ENCODE measurements at places on chromosomes 4 and X.

- no peak for DNase-seq
These were observed 466.2 kb downstream of the PDGFC start for GRCh38 chr4:156505341-156505955.

DNA sequence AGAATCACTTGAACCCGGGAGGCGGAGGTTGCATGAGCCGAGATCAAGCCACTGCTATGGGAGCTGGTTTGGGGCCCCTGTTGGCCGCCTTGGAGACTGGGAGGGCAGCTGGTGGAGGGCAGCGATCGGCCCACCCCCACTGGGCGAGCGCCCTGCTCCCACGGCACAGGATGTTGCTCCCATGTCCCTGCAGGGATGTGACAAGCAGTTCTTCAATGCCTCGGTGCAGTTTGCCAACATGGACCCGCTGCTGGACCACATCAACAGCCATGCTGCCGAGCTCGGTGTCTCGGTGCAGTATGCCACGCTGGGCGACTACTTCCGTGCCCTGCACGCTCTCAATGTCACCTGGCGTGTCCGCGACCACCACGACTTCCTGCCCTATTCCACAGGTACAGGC lies 19.4 kb downstream of the MAN2B2 start:
- DNase-seq, result no peak

- no peak for DNase-seq
These were observed 544.7 kb upstream of the NDST4 start for GRCh38 chr4:115657991-115658650.

- peak; percentile 22 for DNase-seq
These were observed 67.0 kb downstream of the HTRA3 start for GRCh38 chr4:8336412-8337075.

DNA sequence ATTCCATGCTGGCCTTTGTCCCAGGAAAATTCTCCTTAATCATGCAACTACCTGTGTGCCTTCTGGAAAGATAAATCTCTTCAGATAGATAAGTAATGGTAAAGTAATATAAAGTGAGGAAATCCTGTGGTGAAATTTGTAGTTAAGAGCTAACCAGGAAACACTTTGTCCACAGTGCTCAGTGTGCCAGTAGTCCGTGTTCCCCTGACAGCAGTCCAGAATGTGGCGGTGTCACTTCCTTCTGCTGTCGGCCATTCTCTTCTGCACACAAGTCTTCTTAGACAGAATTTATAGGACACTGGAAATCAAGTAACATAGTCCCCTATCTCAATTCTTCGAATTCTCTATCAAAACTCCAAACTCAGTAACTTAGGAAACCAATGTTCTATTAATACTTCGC lies 5.7 kb upstream of the CXXC4 start:
- DNase-seq, result no peak

DNA sequence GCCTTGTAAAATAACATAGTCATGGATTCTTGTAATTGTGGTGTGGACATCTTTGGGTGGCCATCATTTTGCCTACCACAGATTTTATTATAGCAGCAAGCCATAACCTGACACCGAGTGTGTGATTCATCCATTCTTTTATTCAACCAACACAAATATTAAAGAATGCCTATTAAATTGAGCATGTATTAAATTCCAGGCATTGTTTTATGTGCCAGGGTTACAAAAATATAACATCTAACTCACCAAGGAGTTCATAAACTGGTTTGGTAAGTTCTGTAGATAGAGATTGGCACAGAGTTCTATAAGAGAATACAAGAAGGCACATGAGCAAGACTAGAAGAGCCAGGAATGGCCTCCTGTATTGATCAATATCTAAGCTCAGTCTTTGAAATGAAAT lies 18.0 kb downstream of the NBDY start:
- no peak for DNase-seq

DNA sequence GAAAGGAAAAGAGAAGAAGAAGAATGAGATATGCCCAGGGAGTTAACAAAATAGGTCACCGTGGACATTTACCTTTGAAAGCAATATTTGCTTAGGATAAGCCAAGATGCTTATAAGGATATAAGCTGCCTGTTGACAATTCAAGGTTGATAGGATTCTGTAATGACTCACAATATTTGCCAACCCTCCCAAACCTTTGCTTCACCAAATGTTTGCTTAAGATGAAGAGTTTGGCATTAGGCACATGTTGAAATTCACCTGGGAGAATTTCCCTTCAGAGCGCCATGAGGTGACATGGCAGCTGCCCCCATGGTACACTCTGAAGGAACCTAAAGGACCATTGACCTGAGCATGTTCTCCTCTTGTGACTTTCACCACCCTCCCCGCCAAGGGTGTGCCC lies 4.6 kb downstream of the PALLD start:
- no peak for DNase-seq

DNA sequence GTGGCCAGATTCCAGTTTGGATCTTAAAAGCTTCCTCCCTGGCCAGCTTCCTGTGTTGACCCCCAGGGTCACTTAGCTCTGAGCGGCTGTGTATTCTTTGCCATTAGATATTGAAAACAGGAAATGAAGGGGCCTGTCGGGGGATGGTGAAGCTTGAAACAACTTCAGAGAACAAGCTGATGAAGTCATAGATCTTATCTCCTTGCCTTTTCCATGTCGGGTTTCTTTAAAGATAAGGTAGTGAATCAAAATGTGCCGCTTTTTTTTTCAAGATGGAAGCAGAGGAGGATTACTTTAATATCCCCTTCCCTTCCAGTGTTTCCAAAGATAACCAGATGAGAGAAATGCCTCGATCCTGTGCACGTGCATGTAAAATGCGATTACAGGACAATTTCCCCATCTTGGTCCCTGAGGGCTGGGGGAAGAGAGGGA lies 508.5 kb downstream of the MID1IP1 start:
- no peak for DNase-seq

DNA sequence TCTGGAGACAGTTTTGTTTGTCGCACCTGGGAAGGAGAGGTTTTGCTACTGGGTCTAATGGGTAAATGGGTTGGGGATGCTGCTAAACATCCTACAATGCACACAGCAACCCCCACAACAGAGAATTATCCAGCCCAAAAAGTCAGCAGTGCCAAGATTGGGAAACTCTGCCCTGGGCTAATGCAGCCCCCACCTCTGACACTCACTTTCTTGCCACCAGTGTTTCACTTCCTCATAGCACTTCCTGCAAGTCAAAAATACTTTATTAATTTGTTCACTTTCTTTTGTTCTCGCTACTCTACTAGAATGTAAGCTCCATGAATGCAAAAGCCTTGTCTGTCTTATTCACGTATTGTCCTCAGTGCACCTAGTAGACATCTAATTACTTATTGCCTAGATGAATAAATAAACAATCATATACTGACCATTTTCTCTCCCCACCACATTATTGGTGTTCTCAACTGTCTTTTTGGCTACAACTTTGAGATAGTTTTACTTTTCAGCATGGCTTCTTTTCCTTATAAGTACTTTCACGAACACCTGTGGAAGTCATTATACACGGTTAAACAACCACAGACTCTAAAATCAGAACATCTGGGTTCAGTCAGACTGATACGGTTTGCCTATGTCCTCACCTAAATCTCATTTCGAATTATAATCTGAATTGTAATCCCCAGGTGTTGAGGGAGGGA lies 82.0 kb upstream of the PITX2 start:
- no peak for DNase-seq

DNA sequence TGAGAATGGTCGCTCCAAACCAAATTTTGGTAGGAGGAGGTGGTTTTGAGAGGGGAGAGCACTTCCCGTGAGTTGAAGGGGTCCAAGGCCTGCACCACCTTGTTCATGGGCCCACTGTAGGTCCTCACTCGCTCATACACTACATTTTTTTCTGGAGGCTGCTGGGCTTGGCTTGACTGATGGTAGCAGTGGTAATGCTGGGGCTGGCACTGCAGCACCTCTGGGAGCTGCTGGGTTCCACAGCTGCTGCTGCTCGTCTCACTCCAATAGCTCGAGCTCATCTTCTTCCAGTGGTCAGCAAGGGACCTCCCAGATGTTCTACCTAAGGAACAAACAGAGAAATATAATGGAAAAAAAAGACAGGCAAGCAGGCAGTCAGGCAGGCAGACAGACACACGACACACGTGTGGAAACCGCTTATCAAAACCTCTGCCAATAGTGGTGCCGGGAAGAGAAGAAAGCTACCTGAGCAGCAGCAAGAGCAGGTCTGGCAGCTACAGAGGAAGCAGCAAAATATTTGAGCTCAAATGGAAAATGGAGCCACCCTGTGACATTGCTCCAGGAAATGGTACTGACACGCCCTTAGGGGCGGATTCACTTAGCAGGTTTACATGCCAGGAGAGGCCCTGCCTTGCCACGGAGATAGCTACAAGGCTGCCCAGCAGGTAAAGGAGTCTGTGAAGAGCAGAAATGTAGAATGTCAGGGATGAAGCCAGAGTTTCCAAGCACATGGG lies at the start of gene POF1B:
Gene POF1B (minus strand): TSS at position 492 of the 734 bp plus-strand sequence. CDS start 211 bp downstream, at position 281.
- no peak for DNase-seq

DNA sequence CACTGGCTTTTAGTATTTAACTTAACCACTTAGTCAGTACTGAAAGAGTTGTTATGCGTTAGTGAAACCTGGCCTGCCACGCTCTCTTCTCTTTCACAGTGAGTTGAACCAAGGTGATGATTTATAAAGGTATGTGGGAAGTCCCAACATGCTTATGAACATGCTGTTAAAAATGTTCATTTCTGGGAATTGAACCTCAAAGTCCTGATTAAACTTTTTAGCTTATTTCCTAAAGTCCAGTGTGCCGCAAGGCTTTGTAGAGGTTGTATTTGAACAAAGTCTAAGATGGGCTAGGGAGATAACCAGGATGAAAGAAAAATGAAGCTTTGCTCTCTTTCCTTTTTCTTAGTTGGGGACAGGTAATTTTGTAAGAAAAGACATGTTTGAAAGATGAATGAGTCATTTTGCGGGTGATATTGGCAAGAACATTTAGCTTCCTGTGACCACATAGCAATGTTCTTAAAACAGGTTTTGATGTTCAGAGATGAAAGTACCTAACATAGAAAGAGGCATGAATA lies 270.3 kb downstream of the DTHD1 start:
- DNase-seq, result no peak

- DNase-seq, result no peak
These were observed 518.3 kb downstream of the PPARGC1A start for GRCh38 chr4:23371533-23371932.

- no peak for DNase-seq
These were observed 1865.3 kb upstream of the AGA start for GRCh38 chr4:179307297-179308136.

DNA sequence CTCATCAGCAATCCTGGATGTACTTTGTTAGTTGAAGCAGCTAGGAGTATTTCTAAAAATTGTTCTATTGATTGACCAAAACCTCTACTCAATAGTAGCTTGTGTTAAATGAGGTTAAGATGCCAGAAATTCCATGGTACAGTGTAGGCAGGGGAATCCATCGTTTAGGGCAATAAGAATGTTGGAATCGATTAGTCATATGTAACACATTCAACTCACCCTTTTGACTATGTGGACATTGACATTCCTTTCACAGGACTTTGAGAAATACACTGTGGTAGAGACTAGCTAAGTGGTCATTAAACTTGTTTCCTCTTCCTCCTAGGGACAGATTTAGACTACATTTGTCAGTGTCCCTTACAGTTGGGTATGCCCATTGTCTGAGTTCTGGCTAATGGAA lies 40.2 kb downstream of the KDM5C start:
- no peak for DNase-seq

GRCh38 chrX:49238735-49239134 lies 3.5 kb downstream of the CCDC22 start:
- no peak for DNase-seq

DNA sequence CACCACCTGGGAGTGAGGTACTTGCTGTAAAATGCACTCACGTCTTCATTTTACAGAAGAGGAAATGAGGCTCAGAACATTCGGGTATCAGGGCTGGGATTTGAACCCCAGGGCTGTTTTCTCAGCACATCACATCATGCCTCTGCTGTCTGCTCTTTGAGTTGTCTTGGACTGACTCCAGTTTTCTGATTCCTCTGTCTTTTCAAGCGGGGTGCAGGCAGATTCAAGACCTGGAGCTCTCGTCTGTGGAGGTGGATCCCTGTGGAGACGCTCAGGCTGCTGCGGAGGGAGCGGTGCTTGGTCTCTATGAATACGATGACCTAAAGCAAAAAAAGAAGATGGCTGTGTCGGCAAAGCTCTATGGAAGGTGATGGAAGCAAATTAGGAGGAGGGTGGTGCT lies 6.3 kb downstream of the LAP3 start:
- DNase-seq, result no peak

- DNase-seq, result no peak
These were observed 14.1 kb downstream of the RAB40AL start for GRCh38 chrX:102950908-102951866.

GRCh38 chr4:8326206-8326605 lies 56.7 kb downstream of the HTRA3 start:
- no peak for DNase-seq

DNA sequence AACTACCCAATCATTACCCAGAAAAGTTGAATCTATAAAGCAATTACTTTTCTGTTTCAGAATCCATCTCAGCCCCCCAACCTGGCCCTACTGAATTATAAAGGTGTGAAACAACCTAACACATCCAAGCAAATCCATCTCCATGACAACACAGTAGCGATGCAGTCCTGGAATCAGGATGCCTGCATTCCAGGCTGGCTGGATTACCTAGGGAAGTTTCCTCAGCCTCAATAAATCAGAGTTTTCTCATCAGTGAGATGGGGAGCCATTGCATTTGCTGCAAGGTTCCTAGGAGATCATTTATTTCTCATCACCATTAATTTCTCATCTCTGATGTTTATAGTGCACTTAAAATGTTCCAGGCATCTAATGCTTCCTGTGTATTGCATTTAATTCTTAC lies 46.0 kb downstream of the LNX1 start:
- DNase-seq, result no peak

GRCh38 chr4:102525097-102525496 lies 23.9 kb downstream of the NFKB1 start:
- DNase-seq, result no peak

DNA sequence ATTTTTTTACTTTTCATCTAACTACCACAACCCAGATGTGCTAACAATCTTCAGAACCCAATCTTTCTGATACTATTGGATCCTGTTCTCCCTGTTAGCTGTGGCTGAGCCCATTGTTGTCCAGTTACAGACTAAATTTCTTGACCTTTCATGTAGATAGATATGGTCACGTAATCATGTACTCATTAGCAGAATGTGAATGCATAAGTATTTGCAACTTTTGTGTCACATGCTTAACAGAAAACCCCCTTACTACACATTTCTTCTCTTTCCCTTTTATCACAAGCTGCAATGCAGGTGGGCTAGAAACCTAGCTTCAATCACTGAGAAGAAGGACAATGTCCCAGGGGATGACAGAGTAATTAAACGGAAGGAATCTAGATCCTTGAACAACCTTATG lies 13.1 kb upstream of the FAM13A start:
- DNase-seq, result no peak

- no peak for DNase-seq
These were observed 44.9 kb downstream of the SH3RF1 start for GRCh38 chr4:169225812-169226211.

- no peak for DNase-seq
These were observed 208.0 kb downstream of the RELL1 start for GRCh38 chr4:37478151-37478550.

DNA sequence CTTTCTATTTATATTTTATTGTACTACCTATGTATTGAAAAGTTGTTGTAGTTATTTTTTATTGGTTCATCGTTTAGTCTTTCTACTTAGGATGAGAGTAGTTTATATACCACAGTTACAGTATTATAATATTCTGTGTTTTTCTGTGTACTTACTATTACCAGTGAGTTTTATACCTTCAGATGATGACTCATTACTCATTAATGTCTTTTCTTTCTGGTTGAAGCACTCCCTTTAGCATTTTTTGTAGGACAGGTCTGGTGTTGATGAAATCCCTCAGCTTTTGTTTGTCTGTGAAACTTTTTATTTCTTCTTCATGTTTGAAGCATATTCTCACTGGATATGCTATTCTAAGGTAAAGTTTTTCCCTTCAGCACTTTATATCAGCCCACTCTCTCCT lies 7.7 kb downstream of the LUZP4 start:
- DNase-seq, result no peak

All from vagina (tissue), 2 donors.